ENCODE measurements at places on chromosomes 5 and 9.

DNA sequence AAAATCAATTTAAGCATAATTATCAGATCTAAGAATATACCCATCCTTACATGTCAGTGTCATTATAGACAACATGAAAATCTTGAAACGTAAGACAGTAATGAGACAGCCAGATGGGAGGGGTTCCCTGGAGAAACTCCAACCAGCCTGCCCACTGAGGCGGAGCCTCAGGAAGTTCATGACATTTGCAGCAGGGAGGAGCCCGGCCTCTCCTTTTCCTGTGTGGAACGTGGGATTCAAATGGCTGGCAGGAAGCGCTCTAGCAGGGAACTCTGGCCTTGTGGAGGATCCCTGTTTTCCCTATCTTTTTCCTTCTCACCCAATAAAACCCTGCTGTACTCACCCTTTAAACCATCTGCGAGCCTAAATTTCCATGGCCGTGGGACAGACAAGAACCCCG, 176.6 kb upstream of the KCNN2 start:
- no peak for DNase-seq

DNA sequence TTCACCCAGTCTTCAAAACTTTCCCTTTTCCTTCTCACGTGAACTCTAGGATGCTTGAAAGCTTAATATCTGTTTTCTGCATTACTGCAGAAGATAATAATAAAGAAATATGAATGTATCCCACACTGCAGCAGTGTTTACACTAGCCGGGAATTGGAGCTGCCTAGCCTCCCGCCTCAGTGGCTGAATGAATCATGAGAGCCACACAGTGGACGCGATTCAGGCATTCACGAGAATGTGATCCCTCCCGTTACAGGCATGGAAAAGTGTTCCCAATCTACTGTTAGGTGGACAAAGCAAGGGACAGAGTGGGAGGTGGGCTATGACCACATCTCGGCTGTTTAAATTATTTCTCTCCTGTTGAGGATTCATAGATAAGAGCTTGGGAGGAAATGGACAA, 69.4 kb upstream of the CTSL start:
- peak; percentile 26 for DNase-seq

DNA sequence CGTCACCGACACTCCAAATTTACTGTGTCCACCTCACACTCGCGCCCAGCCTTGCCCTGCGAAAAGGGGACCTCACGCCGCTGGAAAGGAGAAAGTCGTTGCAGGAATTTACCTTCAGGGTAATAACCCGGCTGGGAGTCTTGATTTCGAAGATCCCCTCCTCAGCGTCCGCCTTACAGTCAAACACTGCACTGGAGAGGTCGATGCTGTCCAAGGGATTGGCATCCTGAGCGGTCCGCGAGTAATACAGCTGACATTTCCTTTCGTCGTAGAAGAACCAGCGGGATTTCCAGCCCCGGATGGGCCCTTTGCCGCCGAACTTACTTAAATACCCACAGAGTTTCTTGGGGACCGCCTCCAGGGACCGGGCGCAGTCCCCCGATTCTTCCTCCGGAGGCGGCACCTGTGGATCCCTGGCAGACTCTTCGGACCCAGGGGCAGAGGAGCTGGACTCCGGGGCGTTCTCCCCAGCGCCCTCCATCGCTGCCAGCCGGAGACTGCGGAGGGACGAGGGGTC, 330 bp downstream of the TBC1D2 start:
- DNase-seq = no peak

- no peak for DNase-seq
These were observed 22.0 kb downstream of the GNG10 start for GRCh38 chr9:111683392-111683791.

GRCh38 chr5:15637345-15637744, 137.4 kb downstream of the FBXL7 start:
- no peak for DNase-seq

GRCh38 chr9:70533492-70533891, 119.0 kb upstream of the KLF9 start:
- no peak for DNase-seq

- no peak for DNase-seq
These were observed 476.0 kb downstream of the SPATA31A7 start for GRCh38 chr9:61665829-61666228.

GRCh38 chr5:121731377-121731776, 120.3 kb upstream of the FTMT start:
- DNase-seq = no peak

- DNase-seq = no peak
These were observed 72.6 kb downstream of the SH3RF2 start for GRCh38 chr5:146009020-146009419.

DNA sequence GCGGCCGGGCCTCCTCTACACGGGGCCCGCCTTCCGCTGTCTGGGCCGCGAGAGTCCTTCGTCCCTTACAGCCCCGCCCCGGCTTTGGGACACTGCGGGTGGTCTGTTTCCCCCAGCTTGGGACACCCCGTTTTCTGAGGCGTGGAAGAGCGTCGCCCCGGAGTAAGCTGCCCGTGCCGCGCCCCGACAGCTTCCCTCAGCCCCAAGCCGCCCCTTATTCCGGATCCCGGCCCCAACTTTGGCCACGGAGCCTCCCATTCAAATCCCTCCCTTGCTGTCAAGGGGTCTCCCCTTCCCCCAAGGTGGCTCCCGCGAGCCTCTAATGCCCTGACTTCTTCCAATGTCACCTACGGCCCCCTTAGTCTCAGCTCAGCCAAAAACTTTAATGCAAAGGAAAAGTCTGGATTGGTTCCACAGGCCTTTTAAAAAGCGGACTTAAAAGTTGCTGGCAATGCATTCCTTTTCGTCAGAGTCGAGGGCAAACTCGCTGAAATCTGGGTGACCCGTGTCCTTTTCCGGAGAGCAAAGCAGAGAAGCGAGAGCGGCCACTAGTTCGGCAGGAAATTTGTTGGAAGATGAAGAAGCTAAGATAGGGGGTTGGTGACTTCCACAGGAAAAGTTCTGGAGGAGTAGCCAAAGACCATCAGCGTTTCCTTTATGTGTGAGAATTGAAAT, 19.8 kb downstream of the EXOSC2 start:
- DNase-seq = no peak

DNA sequence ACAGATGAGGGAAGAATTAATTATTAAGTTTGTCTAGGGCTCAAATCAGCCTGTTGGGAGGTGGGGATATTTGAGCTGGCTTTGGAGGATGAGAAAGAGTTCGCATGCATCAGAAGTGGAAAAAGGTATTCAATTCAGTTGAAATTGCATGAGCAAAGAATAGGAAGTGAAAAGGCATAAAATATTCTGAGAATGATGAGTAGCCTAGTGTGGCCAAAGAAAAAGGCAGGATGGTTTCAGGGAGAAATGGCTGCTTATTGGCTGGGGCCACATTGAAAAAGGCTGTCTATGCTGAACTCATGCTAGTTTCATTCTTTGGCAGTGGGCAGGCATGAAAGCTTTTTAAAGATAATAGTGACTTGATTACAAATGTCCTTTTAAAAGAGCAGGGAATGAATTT, 235.4 kb upstream of the RIOK2 start:
- DNase-seq = no peak

- no peak for DNase-seq
These were observed 31.0 kb upstream of the UBE2QL1 start for GRCh38 chr5:6417657-6418056.

DNA sequence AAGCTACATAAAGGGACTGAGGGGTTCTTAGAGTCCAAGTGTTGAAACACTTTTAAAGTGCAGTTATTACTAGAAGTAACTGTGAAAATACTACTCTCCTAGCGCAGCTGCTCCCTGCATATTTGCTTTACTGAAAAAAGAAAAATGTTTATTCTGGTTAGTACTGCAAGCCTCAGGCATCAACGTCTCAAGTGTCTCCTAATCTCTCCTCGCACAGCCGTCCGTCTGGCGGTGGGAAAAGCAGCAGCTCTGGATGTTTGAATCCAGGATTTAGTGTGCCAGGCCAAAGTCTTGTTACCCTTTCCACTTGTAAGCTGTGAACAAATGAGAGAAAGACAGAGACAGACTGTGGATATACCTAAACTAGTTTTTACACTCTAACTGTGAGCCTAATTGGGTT, 31.1 kb downstream of the RORB start:
- DNase-seq = no peak

DNA sequence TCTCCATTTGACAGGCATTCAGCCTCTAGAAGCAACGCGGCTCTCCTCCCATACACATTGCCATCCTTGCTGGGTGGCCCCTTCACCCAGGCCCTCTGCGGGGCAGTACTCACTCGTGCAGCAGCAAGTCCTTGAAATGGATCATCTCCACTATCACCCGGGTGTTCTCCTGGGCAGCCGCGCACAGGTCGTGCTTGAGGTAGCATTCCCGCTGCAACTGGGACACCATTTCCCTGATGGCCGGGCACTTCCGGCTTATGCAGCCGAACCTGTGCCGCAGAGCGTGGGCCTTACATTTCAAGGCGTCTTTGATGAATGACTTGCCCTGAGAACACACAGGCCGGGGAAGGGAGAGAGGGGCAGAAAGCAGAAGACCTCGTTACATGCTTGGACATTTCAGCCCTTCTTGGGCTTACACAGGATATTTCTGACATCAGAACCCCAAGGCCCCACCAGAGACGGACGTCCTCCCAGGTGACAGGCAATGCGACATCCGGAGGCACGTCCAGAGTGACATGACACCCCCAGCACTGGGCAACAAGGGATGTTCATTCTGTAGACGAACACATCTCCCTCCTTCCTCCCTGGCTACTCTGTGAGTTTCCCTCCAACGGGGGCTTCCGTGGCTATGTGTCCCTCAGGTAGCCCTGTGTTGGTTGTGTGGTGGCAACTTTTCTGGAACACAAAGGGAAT, 5.0 kb downstream of the STC2 start:
- no peak for DNase-seq

- DNase-seq = peak; percentile 95
These were observed 242.5 kb downstream of the BNC2 start for GRCh38 chr9:16627967-16628366.

- no peak for DNase-seq
These were observed 30.8 kb downstream of the ARHGAP26 start for GRCh38 chr5:142800776-142801494.

GRCh38 chr5:67793966-67794365, 421.6 kb upstream of the PIK3R1 start:
- no peak for DNase-seq
